ENCODE measurements at places on chromosomes 16 and 17.

DNA sequence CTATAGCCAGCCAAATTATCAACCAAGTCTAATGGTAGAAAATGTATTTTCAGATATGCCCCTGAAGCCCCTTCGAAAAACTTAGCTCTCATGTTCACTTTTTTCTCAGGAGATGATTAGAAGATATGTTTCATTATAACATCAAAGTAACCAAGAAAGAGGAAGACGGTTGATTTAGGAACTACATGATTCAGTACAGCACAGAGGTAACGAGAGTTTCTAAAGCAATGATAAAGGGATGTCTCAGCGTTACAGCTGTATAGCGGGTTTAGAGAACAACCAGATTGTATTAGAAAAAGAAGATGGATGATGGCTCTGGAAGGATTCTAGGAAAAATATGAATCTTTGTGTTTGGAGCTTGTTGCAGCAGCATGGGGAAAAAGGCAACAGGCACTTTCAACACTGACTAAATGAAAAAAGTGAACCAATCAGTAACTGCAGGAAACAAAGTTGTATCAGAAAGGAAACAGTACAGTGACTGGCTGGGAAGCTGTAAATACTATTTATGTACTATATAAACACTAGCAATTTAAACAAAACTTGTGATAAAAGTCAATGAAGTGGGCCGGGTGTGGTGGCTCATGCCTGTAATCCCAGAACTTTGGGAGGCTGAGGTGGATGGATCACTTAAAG lies 21.5 kb downstream of the MBTD1 start:
- DNase-seq, result no peak

GRCh38 chr17:31803494-31804213 lies 55.4 kb downstream of the COPRS start:
- no peak for DNase-seq

GRCh38 chr16:22721511-22722100 lies 92.4 kb upstream of the HS3ST2 start:
- no peak for DNase-seq

GRCh38 chr16:72807245-72807644 lies 240.7 kb downstream of the ZFHX3 start:
- DNase-seq, result no peak

GRCh38 chr17:8420041-8420934 lies 15.4 kb upstream of the NDEL1 start:
- no peak for DNase-seq

DNA sequence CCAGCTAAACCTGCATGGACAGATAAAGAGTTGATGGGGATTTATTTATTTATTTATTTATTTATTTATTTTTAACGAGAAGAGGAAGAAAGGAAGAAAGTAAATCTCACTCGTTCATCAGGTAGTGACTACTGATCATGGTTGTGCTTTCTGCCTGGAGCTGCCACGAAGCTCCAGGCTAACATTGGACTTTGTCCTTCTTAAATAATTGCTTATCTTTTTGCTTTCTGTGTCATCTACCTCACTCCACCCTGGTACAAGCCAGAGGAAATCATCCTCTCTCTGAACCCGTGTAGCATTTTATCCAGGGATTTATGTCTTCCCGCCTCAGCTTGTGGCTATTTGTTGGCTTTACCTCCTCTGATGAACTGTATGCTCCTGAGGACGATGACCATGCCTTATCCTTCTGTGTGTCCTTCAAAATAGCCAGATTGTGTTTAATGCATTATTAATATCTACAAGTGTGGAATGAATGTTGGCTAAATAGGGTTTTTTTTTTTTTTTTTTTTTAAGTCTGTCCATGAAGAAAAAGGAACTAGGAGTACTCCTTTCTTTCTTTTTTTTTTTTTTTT lies 8.0 kb upstream of the SLC12A3 start:
- DNase-seq, result no peak

GRCh38 chr17:67413388-67413787 lies 36.3 kb downstream of the PITPNC1 start:
- DNase-seq, result no peak

DNA sequence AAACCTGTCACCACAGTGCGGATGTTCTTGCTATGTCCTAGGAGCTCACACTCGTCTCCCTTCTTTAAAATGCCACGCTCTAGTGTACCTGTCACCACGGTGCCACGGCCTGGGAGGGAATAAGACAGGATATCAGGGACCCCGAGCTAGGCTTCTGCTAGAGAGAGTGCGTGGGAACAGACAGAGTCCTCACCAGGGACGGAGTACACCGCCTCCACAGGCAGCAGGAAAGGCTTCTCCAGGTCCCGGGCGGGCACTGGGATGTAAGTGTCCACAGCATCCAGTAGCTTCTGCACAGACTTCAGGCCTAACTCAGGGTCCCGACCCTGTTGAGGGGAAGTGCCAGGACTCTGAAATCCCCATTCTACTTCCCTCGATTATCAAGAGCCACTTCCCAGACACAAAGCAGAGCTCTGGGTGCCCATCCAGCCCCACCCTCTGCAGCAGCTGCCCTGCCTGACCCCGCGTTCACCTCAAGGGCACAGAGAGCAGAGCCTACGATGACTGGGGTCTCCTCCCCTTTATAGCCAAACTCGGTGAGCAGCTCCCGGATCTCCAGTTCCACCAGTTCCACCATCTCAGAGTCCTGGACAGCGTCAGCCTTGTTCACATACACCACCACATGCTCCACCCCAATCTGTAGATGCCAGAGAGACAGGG lies 1.8 kb downstream of the TUFM start:
- no peak for DNase-seq

DNA sequence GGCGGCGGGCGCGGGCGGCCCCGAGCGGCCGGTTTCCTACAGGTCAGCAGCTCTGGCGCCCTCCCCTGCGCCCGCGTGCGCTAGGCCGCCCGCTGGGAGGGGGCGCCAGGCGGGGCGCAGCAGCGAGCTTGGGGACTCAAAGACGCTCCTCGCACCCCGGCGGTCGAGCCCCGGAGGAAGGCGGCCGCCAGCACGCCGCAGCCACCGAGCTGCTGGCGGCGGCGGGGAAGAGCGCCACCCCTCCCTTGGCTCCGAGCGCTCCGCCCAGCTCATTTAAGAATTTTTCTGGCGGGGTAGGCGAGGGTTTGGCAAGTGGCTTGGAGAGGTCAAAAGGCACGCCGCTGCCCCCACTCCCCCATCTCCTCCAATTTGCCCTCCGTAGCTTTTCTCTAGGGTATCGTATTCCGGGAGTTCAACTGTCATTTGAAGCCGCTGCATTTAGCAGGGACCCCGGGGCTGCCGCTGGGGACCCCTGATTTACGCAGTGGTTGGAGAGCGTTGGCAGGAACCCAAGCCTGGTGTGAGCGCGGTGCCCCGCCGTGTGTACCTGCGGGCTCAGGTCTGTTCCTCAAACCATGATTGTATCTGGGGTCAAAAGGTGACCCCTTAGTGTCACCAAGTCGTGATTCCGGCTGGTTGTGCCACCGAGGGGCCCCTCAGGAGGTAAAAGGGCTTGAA lies 59.5 kb upstream of the GSE1 start:
- no peak for DNase-seq

DNA sequence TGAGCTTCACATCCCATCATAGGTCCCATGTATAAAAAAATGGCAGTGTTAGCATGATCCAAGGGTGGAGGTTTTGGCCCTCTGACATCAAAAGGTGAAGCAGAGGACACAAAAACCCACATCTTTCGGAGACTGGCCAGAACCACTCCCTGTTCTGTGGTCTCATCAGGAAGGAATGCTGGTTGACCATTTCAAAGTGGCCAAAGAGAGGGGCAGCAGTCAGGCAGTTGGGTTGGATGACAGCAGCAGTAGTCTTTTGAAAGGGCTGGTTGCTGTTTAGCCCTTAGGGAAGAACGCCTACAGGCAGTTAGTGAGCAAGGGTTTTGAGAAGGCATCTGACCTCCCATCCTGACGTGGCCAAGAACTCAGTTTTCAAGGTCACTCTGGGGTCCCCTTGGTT lies 40.5 kb downstream of the LCMT1 start:
- DNase-seq, result no peak

DNA sequence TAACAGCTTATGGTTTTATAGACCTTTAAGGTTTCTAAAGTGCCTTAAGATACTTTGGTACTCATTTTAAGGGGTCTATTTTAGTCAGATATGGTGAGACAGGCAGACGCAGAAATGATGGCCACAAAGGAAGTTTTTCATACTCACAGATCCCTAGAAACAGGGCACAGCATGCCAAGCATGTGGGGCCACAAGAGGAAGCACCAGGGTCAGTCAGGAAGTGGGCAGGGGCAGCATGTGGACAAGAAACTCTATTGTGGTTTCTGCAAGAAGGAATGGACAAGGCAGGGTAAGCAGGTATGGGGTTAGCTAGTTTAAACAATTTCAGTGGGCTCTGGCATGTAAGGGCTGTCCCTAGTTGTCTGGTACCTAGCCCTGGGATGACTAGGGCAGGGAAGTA lies 8.5 kb downstream of the EFCAB3 start:
- no peak for DNase-seq

- peak; percentile 25 for DNase-seq
Measured at GRCh38 chr17:65198653-65199382, 61.6 kb downstream of the RGS9 start.

- no peak for DNase-seq
Measured at GRCh38 chr17:69344939-69345338, 18.0 kb upstream of the ABCA5 start.

GRCh38 chr16:23434380-23434779 lies 18.6 kb downstream of the COG7 start:
- DNase-seq, result peak; percentile 61

DNA sequence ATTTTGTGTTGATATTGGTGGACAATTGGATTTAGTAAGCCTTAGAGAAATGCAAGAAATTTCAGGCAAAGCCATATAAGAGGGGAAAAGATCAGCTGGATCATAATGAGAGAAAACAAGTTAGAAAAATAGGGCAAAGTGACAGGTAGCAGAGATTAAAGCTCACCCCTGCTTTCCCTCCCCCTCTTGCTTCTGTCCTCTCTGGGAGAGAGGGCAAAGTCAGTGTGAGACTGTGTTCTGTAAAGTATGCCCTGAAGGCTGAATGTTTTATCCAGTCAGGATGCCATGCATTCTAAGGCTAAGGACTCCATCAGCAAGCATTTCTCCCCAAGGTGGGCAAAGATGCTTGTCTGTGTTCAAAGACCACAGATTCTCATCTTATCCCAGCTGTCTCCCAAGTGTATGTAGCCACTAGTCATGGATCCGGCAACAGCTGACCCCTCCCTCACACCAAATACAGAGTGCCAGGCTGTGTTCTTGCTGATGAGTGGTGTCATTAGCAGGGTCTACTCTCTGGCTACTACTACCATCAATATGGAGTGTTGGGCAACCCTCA lies 136.2 kb upstream of the DNAH9 start:
- no peak for DNase-seq

DNA sequence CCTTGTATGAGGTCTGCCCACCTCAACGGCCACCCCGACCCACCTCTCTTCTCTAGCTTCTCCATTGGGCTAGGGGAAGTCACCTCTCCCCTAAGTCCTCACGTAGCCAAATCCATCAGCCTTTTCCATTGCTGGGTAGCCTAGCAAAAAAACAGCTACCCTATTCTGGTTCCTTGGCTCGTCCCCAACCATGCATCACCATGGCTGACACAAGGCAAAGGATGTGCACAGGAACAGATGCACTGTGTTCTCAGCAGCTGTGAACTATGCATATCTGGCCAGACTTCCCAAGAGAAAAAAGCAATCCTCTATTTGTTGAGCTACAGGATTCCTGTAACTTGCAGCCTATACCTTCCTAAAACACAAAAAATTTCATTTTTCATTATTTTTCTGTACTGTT lies 22.0 kb upstream of the FLCN start:
- DNase-seq, result no peak

DNA sequence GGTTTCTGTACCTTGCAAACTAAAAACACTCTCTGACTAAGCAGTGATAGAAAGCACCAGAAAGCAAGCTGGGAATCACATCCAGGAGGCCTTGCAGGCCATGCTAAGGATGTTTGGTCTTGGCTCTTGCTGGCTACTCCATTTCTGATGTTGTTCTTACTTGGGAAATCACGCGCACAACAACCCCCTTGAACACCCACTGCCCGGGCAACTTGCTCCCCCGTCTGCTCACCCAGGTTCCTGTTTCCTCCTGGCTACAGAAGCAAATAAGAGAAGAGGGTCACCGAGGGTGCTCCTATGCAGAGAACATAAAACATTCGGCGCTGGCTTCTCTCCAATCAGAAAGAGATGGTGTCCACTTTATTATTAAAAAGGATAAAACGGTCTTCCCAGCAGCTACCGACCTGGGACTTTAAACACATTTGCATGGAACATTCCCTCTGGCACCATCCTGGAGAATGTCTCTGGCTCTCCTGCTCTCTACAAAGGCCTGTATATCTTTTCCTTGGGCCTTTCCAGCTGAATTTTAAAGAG lies 271.2 kb upstream of the RPL38 start:
- DNase-seq, result no peak

- DNase-seq, result no peak
Measured at GRCh38 chr16:50856991-50857390, 115.1 kb downstream of the CYLD start.

DNA sequence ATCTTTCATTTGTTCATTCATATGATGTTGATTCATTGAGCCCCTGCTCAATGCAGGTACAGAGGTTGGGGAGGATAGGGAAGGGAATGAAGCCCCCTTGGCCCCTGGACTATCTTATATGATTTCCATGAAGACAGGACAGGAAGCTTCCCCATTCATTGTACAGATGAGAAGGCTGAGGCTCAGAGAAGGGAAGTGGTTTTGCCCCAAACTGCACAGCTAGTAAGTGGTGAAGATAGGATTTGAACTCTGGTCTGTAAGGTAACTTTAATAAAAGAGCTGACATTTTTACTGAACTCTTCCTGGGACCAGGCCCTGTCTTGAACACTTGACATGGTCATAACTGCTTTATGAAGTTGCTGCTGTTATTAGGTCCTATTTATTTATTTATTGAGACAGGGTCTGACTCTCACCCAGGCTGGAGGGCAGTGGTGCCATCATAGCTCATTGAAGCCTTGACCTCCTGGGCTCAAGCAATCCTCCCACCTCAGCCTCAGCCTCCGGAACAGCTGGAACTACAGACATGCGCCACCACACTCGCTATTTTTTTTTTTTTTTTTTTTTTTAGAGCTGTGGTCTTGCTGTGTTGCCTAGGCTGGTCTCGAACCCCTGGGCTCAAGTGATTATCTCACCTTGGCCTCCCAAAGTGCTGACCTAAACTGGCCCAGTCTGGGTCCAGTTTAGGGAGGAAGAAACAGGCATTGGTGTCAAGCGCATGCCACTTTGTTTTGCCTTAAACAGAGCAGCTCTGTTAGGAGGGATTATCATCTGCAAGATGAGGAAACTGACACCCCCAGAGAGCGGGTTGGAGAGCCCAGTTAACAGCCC lies 5.0 kb downstream of the CTF1 start:
- no peak for DNase-seq

DNA sequence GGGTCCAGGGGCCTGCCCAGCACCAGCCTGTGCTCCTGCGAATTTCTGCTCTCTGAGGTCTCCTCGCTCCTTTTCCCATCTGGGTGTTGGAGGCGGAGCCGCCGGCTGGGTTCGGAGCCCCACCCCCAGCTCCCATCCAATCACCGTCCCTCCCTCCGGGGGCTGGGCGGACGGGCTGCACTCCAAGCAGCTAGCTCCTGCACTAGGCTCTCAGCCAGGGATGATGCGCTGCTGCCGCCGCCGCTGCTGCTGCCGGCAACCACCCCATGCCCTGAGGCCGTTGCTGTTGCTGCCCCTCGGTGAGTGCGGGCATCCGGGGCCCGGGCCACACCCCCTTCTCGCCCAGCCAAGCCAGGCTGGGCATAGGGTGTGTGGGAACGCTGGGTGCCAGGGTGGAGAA lies at the start of gene NRN1L:
TSS of gene NRN1L (plus strand) at position 202 of the 400 bp plus-strand sequence. CDS start at position 221, 19 bp downstream.
- DNase-seq, result no peak

Data from Panc1 (cell line).